Thyroid gland (tissue), 4 donors: ENCODE measurements at places on chromosomes 4 and X. TPM values are rescaled to one million over a fixed set of nuclear protein-coding genes. Genes with fewer than 3 reads are reported as not detected.

DNA sequence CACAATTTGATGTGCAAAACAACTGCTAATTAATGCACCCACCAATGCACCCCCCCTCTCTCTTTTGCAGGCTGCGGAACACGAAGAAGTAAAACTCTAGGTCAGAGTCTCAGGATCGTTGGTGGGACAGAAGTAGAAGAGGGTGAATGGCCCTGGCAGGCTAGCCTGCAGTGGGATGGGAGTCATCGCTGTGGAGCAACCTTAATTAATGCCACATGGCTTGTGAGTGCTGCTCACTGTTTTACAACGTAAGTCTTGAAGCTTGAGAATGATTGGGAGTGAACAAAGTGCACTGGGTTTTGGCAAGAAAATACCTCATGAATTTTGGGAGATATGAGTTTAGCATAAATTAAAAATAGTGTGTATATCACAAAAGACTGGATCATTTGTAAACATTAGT lies 28.9 kb downstream of the TMPRSS11E start:
- no peak for DNase-seq
- H3K27me3 ChIP-seq = no peaks in the 10 kb centered on the region
- no peaks in the 10 kb centered on the region for H3K4me1 ChIP-seq
- no peaks in the 10 kb centered on the region for H3K36me3 ChIP-seq
- H3K27ac ChIP-seq = no peak overlapping the region

- H3K4me3 ChIP-seq = no peak overlapping the region
- no peak overlapping the region for H3K27ac ChIP-seq
- no peaks in the 10 kb centered on the region for H3K36me3 ChIP-seq
- DNase-seq = no peak
- no peaks in the 10 kb centered on the region for H3K4me1 ChIP-seq
These were observed 108.7 kb upstream of the FUNDC1 start for GRCh38 chrX:44651358-44651757.

GRCh38 chr4:48138936-48139335 lies 4.9 kb upstream of the TXK start:
- H3K27me3 ChIP-seq = no peaks in the 10 kb centered on the region
- H3K4me3 ChIP-seq = no peak overlapping the region
- no peak for DNase-seq
- H3K36me3 ChIP-seq = no peaks in the 10 kb centered on the region

- no peak overlapping the region for H3K4me3 ChIP-seq
- no peak for DNase-seq
- H3K36me3 ChIP-seq = no peaks in the 10 kb centered on the region
- peaks cover 14% of the 10 kb centered on the region for H3K4me1 ChIP-seq
- no peaks in the 10 kb centered on the region for H3K27me3 ChIP-seq
These were observed 1.0 kb upstream of the MECP2 start for GRCh38 chrX:154098551-154098950.

DNA sequence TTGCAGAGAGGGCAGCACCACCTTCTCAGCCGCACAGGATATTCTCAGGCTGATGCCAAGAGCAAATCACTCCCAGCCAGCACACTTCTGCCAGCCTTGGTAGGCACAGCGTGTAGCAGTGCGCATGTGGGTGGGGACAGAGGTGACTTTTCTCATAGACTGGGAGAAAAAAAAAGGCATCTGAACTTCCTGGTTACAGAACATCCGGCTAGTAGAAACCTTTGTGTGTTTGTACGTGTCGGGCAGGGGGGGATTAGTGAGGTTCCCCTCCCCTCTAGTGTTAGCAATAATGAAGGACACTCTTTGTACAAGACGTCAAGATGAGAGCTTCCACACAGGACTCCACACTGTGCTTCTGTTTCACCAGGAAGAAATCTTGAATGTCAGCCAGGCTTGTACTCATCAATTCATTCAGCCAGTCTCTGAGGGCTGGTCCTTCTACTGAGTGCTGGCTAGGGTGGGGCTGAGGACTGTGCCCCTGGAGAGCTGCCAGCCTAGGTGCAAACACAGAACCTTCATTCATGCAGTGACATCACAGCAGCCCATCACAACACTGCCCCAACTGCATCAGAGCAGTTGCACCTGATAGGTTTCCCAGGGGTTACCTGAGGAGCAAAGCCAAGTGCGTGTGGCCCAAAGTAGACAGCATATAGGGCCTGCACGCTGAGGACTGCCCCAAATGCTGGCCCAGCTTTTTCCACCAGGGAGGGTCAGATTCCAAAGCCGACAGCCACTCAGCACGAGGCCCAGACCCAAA lies 34.7 kb downstream of the SLC25A5 start:
- H3K27ac ChIP-seq = peak overlapping the region; percentile 80
- peak; percentile 92 for DNase-seq
- H3K27me3 ChIP-seq = no peaks in the 10 kb centered on the region
- H3K36me3 ChIP-seq = no peaks in the 10 kb centered on the region
- no peak overlapping the region for H3K4me3 ChIP-seq
- peaks cover 45% of the 10 kb centered on the region for H3K4me1 ChIP-seq

AASDH gene
- total RNA-seq = 16.6 TPM

DNA sequence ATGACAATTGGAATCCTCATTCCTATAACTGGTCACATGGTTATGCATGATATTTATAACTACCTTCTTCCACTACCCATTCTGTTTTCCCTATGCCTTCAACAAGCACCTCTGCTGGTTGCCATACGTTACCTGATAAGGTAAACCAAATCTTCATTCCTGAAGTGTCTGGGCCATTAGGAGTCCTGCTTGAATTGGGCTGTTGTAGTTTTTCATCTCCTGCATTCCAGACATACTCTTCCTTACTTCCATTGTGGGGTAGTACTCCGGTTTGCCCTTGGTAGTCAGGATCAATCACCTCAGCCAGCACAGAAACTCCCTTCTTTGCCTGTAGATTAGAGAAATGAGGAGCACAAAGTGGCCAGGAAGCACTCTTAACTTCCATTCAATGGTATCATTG lies 109.1 kb upstream of the LANCL3 start:
- no peaks in the 10 kb centered on the region for H3K36me3 ChIP-seq
- H3K27ac ChIP-seq = no peak overlapping the region
- no peak for DNase-seq
- H3K4me1 ChIP-seq = no peaks in the 10 kb centered on the region
- H3K4me3 ChIP-seq = no peak overlapping the region
- no peaks in the 10 kb centered on the region for H3K27me3 ChIP-seq

DNA sequence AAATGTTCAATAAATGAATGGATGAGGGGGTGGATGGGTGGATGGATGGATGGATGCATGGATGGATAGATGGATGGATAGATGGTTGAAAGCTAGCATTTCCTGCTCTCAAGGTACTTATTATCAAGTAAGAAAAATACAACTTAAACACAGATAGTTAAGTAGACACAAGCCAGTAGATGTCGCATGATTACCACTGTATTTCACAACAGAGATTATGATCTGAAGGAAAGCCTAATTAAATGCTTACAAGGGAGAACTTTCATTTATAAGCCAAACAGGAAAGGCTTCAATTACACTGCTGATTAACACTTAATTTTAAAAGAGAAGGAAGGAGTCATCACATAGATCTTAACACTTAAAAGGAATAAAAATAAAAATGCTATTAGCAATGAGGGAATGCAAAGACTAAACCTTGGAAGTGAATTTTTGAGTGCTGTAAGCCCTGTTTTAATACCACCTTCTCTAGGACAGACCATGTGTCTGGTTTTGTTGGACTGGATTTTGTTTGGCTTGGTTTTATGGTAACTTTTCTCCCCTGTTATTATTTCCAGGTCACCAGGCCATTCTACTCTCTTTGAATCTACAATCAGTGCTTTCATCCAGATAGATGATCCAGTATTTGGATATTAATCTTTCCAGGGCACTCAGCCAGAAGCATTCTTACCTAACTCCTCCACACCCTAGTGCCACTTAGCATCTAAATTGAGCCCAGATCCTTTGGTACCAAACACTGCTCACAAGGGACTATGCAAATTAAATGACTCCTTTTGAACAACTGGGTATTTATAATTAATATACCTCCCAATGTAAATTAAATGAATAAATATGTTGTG lies 75.5 kb upstream of the SLC39A8 start:
- no peak for DNase-seq
- no peak overlapping the region for H3K27ac ChIP-seq
- H3K27me3 ChIP-seq = no peaks in the 10 kb centered on the region

CSTF2 gene
- total RNA-seq = 13.1 TPM

DNA sequence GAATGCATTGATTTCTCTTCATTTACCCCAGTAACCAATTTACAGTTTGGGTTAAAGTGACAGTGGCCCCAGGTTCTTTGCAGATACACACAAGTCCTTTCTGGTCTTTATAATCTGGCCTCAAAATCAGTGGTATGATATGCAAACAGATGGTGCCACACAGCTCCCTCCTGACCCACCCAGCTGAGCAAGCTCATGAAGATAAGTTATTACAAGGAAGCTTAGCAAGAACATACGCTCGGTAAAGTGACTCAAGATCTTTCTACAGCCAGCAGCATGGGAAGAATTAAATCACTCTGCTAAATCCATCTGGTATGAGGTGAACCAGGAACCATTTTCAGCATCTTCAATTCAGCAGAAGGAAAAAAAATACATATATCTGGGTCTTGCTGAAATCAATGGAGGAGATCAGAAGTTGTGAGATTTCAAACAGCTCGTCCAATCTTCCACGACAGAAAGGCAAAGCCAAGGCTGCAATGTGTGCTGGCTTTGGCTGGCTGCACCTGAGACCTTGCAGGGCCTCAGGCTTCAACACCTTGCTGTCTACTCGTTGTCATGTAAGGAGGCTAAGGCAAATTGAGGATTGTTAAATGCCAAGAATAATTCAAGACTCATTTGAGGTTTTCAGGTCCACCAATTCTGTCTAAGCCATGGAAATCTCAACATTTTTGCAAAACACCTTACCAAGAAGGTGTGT lies 28.2 kb downstream of the SEL1L3 start:
- no peaks in the 10 kb centered on the region for H3K27me3 ChIP-seq
- DNase-seq = no peak
- no peaks in the 10 kb centered on the region for H3K36me3 ChIP-seq
- no peak overlapping the region for H3K4me3 ChIP-seq

DNA sequence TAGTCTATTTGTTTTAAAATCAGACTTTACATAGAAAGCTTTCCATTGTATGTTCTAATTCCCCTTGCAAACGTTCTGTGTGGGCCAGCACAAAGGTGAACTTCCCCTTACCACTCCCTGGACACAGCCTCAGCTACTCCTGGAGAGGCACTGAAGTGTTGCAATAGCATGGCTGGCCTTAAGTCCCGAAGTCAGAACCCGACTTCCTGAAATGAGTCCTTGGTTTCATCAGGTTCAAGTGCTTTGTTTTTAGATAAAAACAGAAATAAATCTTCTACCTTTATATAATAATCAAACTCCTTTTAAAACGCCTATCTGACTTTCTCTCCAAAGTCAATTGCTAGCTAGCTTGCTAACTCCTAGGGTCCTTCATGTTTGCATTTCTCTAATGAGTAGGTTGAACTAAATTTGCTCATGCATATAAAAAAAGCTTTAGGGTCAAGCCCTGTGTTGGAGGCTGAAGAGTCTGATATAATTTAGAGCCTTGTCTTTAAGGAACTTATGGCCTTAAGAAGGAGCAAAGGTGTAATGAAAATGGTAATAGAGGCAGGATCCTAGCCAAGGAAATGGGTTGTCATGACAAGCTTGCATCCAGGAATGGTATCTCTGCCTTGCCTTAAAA lies 9.0 kb downstream of the BMP3 start:
- no peak overlapping the region for H3K4me3 ChIP-seq
- DNase-seq = no peak
- no peaks in the 10 kb centered on the region for H3K27me3 ChIP-seq
- H3K4me1 ChIP-seq = no peaks in the 10 kb centered on the region

GRCh38 chr4:181193131-181193930 lies 1049.9 kb upstream of the TENM3 start:
- DNase-seq = no peak
- no peaks in the 10 kb centered on the region for H3K36me3 ChIP-seq
- H3K27me3 ChIP-seq = no peaks in the 10 kb centered on the region
- no peak overlapping the region for H3K27ac ChIP-seq
- H3K4me3 ChIP-seq = no peak overlapping the region

DNA sequence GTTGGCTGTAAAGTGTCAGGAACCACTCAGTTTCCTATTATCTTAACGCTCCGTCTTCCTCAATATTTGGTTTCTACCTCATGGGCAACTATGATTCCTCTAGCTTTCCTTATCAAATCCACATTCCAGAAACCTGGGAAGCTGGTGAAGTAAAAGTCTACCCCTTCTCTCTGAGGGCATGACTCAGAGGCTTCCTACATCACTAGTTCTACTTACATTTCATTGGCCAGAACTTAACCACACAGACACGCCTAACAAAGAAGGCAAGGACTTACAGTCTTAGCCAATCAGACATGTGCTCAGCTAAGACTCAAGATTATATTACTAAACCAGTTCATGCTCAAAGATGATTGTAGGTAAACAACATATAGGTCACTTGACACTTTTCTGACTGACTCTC lies 30.4 kb downstream of the COX7B2 start:
- DNase-seq = no peak
- H3K27ac ChIP-seq = no peak overlapping the region
- H3K4me1 ChIP-seq = no peaks in the 10 kb centered on the region

GRCh38 chrX:68048774-68049173 lies 384.5 kb downstream of the OPHN1 start:
- H3K4me3 ChIP-seq = no peak overlapping the region
- no peaks in the 10 kb centered on the region for H3K27me3 ChIP-seq
- no peak for DNase-seq
- H3K36me3 ChIP-seq = no peaks in the 10 kb centered on the region
- no peak overlapping the region for H3K27ac ChIP-seq

DNA sequence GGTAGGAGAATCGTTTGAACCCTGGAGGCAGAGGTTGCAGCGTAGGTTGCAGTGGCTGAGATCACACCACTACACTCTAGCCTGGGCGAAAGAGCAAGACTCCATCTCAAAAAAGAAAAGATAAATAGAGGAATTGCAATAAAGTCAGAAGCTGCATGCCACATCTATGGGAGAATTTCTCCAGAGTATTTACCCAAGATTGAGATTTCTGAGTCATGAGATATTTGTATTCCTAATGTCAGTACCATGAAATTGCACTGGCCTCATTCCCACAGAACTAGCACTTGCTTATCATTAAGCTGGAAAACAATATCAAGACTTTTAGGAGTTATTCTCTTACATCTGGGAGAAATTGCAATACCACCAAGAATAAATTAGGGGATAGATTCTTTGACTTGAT lies 37.4 kb downstream of the ASIC5 start:
- DNase-seq = no peak
- no peaks in the 10 kb centered on the region for H3K36me3 ChIP-seq
- H3K4me3 ChIP-seq = no peak overlapping the region
- no peaks in the 10 kb centered on the region for H3K27me3 ChIP-seq
- H3K4me1 ChIP-seq = no peaks in the 10 kb centered on the region
- no peak overlapping the region for H3K27ac ChIP-seq

DNA sequence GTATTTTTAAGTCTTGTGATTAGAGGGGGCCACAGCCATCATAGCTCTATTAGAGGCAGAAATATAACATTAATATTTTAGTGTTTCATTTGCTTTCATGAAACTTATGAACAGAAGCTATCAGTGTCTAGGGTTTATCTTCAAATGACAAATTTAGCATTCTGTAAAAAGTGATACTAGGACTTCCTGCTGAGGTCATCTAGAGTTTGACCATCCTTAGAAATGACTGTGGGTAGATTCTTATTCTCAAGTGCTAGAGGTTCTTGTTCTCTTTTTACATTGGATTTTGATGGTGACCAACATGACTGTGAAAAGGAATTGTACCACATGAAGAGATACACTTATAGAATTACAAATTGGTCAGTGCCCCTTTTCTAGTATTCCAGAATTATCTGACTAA lies 568.6 kb downstream of the RPA4 start:
- H3K4me3 ChIP-seq = no peak overlapping the region
- H3K27ac ChIP-seq = no peak overlapping the region
- H3K27me3 ChIP-seq = no peaks in the 10 kb centered on the region
- no peaks in the 10 kb centered on the region for H3K4me1 ChIP-seq
- DNase-seq = no peak
- H3K36me3 ChIP-seq = no peaks in the 10 kb centered on the region
